ENCODE measurements at places on chromosomes 2 and 18.

- DNase-seq = no peak
Observed at GRCh38 chr2:233699424-233700027, 6.8 kb downstream of the UGT1A6 start.

- DNase-seq = no peak
Observed at GRCh38 chr2:208311321-208311720, 45.3 kb downstream of the PIKFYVE start.

DNA sequence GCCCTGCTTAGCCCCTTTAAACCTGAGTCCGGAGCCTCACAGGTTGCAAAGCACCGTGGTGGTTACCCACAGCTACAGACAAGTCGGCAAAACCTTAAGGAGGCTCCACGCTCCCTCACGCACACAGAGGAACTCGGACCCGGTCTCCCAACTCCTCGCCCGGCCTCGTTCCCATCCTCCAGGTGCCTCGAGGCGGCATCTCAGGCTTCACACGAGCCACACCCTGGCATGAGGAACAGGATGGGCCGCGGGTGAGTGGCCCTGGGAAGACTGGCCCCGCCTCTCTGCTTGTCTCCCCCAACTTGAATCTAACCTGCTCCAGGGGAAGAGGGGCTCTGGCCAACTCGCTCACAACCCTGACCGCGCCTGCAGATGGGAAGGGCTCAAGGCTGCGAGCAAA lies 97.4 kb downstream of the EIPR1 start:
- no peak for DNase-seq

DNA sequence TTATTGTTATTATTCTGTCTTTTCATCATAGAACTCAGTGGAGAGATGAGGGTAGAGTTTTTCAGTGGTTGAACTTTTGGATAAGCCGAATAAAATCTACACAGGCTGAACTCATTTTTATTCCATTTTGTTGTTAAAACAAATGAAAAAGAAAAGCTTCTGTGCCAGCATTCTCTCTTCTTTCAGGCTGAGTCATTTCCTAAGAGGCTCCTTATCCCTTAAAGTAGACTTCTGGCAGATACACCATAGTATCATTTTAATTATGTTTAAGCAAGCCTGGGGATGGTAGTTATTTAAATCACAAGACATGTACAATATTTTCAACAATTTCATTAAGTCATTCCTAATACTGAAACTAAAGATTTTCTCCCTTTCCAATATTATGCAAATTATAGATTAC lies 1364.0 kb upstream of the NRXN1 start:
- DNase-seq = no peak
